Neural progenitor cell (in vitro differentiated cells): ENCODE measurements at places on chromosomes 2 and 18.

DNA sequence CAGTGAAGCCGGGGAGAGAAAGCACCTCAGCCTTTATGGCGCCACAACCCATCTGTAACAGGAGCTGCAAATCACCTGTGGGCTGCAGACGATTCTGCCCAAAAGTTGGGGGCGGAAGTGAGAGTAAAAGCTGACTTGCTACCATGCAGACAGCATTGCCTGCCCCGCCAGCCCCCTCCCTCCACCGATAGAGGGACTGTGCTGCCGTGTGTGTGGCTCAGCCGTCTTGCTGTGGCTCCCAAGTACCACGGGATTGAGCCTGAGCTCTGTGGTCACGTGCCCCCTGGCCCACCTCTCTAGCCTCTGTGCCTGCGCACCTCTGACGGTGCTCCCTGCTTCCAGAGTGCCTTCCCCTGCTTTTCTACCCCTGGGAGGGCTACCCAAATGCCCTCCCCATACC is 79.6 kb downstream of the GLI2 start:
- DNase-seq, result no peak

DNA sequence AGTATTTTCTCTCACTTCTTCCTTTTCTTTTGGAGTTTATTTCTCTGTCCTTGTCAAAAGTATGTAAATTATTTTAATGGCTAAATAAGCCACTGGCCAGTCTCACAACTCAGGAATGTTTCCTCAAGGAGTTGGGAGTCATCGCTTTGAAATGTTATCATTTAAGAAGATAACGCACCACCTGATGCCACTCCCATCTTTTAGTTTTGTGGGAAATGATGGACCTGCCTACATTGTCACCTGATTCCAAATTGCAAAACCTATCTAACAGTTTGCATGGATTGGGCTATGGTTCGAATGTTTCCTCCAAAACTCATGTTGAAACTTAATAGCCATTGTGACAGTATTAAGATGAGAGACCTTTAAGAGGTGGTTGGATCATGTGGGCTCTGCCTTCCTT is 32.4 kb upstream of the PPM1B start:
- DNase-seq, result no peak

GRCh38 chr2:239231231-239232194 is 169.3 kb downstream of the HDAC4 start:
- DNase-seq, result no peak

- no peak for DNase-seq
These were observed 11.1 kb upstream of the OTOS start for GRCh38 chr2:240151477-240152031.

DNA sequence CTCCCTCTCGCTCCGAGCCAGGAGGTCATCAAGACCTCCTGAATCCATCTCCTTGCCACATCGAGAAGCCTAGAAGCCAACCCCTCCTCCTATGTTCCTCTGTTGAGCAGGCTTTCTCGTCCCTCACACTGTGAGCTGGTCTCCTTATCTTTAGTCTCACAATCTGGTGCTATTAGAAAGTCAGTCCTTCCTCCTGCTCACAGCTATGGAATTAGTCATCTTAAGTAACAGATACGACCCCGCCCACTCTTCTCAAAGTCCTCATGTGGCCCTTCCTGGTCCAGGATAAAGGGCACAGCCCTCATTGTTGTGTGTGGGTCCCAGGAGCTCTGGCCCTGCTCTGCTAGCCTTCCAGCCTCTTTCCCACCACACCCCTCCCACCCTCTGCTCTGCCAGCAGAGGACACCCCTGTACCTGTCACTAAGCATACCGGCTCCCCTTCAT is 41.4 kb upstream of the TRIB2 start:
- no peak for DNase-seq

- DNase-seq, result no peak
These were observed 12.5 kb downstream of the MAP4K4 start for GRCh38 chr2:101710036-101710435.

- no peak for DNase-seq
These were observed 780.0 kb downstream of the CNTNAP5 start for GRCh38 chr2:124805060-124805459.

DNA sequence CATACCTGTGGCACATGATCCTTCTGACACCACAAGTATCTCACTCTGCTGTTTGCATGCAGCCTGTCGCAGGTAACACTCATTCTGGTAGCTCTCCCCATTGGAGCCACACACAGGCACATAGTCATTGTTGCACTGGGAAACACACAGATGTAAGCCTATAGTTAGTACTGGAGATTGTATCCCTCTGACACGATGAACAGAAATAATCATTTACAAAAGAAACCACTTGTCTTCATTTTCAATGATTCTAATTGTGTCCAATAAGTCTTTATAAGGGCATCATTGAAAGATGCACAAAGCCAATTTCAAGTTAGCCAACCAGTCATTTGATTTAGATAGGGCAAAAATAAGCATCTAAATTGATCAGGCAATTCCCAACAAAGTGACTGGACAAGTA is 10.4 kb downstream of the TMEFF2 start:
- no peak for DNase-seq

GRCh38 chr2:145245268-145245870 is 725.5 kb upstream of the ZEB2 start:
- no peak for DNase-seq

- no peak for DNase-seq
These were observed 72.0 kb downstream of the PLEKHM3 start for GRCh38 chr2:207953354-207953753.

GRCh38 chr2:223626716-223627115 is 24.6 kb upstream of the SCG2 start:
- DNase-seq, result no peak

DNA sequence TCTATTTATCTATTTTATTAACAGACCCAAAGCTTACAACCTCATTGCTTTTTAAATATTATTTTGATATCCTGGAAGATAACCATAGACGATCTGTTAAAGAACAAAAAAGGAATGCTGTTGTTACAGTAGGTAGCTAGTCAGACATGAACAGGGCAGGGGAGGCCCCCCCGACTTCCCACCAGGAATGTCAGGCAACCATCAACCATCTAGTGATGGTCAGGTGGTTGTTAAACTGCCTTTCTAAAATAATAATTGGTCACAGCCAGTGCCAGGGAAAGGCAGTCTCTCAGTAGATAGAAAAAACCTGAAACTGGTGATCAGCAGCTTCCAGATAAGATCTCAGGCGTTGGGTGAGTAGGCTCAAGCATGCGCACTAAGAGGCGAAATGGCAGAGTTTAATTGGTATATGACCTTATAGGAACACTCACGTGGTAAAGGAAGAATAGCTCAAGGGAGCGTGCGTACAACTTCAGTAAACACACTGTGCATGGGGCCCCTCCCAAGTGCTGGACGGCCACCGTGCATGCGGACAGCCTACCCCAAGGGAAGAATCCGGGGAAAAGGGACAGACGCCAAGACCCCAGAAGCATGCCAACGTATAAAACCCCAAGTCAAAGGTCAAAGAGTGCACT is 32.5 kb upstream of the CCL20 start:
- DNase-seq, result no peak

DNA sequence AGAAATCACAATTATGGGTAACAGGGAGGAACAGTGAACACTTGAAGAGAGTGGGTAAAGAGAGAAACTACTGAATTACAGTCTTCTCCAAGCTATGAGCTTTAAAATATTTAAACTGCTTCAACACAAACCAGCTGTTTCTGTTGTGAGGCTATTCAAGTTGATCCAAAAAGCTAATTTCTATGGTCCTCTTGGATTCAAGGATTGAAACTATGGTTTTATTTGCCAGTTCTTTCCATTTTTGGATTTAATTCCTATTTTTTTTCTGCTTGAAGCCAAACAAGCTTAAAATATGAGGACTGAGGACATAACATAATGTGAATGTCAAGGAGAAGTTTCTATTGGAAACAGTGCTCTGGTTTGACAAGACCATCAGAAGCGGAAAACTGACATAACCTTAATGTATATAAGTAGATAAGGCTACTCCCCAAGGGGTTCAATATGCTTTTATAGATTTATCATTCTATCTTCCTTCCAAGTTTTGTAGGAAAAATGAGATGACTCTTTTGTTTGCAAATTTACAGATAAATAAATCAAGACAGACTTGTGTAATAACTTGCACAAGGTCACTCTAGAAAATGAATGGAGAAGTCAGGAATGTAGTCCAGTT is 60.7 kb upstream of the AQP4 start:
- no peak for DNase-seq

GRCh38 chr2:29619689-29620088 is 301.7 kb downstream of the ALK start:
- DNase-seq, result no peak

DNA sequence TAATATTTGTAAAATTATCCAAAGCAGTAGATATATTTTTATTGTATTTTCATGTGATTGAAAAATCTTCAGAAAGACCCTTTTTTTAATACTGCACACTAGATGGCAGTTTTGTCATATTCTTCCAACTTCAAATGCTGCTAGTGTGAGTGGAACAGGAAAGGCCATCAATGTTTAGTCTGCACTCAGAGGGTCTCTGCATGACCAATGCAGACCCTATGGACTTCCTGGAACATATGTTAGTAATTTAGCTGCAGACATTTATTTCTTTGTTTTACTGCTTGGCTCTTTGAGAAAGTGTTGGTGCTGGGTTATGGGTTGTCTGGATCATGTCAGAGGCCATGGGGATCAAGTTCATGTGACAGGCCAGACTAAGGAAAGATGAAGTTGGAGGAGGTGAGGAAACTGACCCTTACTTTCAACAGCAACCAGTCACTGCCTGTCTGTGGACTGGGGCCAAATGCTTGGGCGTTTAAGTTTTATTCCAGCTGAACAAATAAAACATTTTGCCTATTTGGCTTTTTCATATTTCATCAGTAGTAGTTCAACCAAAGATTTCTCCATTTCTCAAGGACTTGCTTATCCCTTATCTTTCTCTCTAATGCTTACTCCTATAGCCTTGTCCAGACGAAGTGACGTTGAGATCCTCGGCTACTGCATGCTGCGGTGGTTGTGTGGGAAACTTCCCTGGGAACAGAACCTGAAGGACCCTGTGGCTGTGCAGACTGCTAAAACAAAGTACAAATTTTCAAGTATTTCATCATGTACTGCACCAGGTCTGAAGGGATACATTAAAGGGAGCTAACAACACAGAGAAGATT is 84.8 kb downstream of the VRK2 start:
- no peak for DNase-seq

- no peak for DNase-seq
These were observed 148.7 kb downstream of the CABLES1 start for GRCh38 chr18:23283916-23284430.

DNA sequence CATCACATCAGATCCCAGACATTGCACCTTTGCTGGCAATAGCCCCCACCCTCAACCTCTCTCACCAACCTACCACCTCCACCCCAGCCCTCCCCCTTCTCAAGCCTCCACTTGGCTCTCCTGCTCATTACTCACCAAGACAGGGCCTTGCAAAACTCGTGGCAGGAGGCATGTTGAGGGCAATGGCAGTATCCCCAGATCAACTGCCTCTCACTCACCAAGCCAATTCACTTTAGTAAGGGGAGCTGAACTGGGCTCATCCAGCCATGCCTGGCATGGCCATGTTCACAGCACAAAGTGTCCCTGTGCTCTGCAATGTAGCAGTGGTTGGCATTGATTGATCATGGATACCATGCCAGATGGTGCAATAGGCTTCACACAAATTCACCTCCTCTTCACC is 46.3 kb upstream of the TEX51 start:
- DNase-seq, result no peak

- DNase-seq, result no peak
These were observed 174.6 kb upstream of the ALPP start for GRCh38 chr2:232203936-232204335.

DNA sequence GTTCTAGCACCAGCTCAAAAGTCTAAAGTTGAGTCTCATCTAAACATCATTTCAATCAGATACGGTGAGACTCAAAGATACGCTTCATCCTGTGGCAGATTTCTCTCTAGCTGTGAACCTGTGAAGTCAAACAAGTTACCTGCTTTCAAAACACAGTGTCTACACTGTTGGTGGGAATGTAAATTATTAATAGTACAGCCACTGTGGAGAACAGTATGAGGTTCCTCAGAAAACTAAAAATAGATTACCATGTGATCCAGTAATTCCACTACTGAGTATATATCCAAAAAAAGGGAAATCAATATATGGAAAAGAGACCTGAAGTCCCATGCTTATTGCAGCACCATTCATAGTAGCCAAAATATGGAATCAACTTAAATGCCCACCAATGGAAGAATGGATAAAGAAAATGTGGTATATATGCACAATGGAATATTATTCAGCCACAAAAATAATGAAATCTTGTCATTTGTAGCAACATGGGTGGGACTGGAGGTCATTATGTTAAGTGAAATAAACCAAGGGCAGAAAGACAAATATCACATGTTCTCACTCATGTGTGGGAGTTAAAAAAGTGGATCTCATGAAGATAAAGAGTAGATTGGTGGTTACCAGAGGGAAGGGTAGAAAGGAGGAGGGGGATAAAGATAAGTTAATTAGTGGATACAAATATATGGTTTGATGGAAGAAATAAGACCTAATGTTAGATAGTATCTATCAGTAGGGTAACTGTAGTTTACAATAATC is 11.7 kb downstream of the UBR3 start:
- no peak for DNase-seq

- DNase-seq, result no peak
These were observed 163.7 kb downstream of the PTGR3 start for GRCh38 chr18:75045272-75045671.

DNA sequence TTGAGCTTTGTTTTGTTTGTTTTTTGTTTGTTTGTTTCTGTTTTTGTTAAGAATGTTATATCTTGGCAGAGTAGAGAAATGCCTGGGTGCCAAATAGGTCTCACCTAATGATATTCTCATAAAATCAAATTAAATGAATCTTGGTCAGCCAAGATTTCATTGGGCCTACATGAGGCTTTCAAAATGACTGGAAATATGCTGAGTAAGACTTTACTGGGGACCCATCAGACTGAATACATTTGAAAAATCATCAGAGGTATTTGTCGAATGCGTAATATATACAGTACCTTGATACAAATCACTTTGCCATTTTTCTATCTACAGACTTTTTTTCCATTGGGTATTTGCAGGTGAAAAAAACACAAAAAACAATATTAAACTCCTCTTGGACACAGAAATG is 480.8 kb downstream of the CDH2 start:
- no peak for DNase-seq

DNA sequence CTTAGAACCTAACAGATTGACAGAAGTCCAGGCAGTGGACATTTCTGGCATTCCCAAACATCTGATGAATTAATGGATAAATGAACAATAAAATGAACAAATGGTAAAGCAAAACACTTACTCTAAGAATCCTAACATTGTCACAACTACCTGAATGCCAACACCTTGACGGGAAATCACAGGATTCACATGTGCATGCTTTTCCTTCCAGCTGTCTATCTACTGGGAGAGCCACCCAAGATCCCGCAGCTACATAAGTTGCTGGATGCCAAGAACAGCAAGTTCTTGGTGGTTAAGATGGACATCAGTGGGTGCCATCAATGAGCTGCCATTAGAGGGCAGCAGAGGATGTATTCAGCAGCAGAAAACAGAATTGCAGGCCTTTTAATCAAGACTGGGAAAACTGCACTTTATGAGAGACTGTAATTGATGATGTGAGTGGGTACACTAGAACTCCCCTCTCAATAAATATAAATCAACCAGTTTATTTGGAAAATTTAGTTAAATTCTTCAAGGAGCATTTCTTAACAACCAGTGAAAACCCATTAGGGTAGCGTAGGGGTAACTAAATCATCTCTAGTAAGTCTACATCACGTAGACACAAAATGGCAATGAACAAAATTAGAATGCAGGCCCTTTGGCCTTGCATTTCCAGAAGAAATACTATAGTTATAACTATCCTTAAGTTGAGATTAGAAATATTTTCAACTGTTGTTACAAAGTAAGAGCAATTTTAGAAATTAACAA is 45.6 kb downstream of the SESTD1 start:
- DNase-seq, result peak; percentile 72
